ENCODE measurements at places on chromosomes 11 and 22.

DNA sequence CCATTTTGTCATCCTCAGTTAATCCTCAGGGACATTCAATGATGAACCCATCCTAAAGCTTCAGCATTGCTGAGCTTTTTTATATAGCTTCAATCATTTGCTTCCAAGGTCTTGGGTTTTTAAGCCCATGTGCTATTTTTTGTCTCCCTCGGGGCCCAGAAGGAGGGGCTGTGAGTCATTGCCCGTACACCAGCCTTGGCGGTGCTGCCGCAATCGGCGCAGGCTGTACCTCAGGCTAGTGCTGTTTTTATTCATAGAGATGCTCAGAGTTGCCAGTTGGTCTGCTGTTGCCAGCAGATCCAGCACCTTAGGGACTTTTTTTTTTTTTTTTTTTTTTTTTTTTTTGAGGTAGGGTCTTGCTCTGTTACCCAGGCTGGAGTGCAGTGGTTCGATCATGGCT lies 35.5 kb downstream of the ACO2 start:
- no peak for DNase-seq

DNA sequence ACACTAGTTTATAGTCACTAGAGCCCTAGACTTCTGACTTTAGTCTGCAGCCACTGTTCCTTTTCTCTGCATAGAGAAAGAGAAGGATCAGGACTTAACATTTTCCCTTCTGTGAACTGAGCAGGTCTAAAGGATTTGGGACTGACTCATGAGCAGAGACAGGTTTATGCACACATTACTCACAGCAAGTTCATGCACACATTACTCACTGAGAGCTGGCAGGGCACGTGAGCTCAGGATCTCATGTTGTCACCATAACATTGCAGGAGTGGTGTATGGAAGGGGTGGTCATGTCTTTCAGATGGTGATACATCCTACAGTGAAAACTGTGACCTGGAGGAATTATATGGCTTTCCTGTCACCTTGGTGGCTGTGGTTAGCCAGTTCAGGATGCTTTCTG lies 56.4 kb downstream of the CEP164 start:
- no peak for DNase-seq

DNA sequence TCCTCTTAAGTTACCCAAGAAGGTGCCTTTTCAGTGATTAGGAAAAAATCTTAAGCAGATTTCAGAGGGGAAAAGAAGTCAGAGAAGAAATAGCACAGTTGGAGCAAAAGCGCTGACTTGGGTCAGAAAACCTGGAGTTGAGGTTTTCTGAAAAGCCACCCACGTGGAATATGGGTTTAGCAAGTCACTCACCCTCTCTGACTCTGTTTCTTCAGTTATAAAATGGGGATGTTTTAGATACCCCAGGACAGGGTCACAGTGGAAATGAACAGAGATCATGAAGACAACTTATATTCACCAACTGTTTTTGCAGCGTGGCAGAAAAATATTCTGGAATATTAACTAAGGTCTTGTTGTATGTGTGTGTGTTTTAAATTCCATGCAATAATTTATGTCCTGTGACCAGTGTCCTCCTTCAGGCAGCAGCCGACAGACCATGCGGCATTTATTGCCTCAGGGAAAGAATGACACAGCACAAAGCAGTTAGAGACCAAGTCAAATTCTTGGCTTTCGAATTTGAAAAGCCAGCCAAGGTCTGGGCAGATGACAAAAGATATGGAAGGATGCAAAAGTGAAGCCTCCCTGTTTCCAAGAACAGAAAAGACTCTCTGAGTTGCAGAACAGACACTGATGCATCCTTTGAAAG lies 119.9 kb downstream of the MIAT start:
- no peak for DNase-seq

DNA sequence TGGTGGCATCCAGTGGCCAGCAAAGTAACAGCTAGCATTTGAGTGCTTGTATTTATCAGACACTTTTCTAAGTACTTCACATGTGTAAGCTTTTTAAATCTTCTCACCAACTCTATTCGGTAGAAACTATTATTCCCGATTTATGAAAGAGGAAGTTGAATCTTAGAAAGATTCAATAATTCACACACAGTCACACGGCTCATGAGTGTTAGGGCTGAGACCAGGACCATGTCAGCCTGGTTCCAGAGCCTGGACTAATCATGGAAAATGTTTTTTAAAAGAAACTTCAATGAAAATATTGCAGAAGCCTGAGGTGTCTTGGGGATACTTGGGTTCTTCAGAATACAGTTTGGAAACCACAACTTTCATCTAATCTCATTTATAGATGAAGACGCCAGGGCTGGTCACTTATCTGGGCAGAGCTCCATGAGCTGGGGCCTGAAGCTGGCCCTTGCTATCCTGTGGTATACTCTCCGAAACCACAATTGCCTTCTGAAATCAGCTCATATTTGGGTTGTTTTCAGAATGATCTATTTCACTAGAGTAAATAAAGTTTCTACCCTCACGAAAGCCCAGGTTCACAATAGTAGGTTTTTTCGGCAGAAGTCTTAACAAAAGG lies 4.3 kb upstream of the CRTAM start:
- DNase-seq: no peak

Data from stimulated activated CD4-positive, alpha-beta T cell treated with anti-CD3 and anti-CD28 coated beads, Interleukin-1b, Interleukin-23, amount 100 ng/mL, for 24 hours (primary cell).